Inflammatory macrophage treated with lipopolysaccharide for 1 hour (primary cell): ENCODE measurements at places on chromosomes 11 and 22.

DNA sequence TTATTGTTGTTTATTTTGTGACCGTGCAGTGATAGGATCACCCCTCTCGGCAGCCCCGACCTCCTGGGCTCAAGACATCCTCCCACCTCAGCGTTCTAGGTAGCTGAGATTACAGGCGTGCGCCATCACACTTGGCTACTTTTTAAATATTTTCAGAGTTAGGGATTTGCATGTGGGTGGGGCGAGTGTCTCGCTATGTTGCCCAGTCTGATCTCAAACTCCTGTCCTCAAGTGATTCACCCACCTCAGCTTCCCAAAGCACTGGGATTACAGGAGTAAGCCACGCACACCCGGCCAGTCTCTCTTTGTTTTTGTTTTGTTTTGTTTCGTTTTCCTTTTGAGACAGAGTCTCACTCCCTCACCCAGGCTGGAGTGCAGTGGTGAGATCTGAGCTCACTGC, 1.2 kb upstream of the INTS5 start:
- no peak for DNase-seq

- DNase-seq, result no peak
Measured at GRCh38 chr22:45946805-45947600, 30.0 kb downstream of the WNT7B start.

DNA sequence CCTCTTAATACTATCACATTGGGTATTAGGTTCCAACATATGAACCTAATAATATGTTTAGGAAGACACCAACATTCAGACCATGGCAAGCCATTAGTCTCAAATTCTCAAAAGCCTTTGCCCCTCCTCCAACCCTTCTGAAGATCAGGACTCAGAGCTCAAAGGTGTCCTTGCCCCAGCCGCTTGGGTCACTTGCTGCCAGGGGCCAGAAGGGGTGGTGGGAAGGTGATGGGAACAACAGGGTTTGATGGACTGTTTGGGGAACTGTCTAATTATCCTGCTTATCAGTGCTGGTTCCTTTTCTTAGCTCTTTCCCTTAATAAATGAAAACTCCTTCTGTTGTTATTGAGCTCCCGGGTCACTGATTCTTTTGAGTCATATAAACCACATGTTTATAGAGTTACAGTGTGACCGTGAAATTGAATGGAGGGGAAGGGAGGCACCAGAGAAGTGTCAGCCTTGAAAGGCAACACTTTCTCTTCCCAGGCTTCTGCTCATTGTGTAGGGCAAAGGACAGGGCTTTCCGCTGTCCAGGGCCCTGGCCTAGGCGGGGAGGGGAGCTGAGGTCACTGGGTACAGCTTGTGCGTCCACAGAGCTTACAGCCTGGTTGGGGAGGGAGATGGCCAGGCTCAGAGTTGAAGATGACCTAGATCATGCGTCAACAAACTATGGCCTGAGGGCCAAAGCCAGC, 105.1 kb downstream of the FBXO7 start:
- no peak for DNase-seq

GRCh38 chr11:78310500-78310909, 107.1 kb downstream of the GAB2 start:
- DNase-seq, result no peak

- DNase-seq, result no peak
Measured at GRCh38 chr11:103652013-103652412, 384.4 kb upstream of the DDI1 start.

GRCh38 chr11:108222574-108223347, at the start of the genes ATM and NPAT:
ATM (plus strand) TSS chr11:108223067; CDS start chr11:108227625, 4,558 bp downstream.
NPAT (minus strand) TSS chr11:108222638; CDS start chr11:108222536, 102 bp downstream.
- DNase-seq, result peak; percentile 99

- DNase-seq, result peak; percentile 47
Measured at GRCh38 chr22:36211237-36211861, 9.7 kb upstream of the APOL4 start.

DNA sequence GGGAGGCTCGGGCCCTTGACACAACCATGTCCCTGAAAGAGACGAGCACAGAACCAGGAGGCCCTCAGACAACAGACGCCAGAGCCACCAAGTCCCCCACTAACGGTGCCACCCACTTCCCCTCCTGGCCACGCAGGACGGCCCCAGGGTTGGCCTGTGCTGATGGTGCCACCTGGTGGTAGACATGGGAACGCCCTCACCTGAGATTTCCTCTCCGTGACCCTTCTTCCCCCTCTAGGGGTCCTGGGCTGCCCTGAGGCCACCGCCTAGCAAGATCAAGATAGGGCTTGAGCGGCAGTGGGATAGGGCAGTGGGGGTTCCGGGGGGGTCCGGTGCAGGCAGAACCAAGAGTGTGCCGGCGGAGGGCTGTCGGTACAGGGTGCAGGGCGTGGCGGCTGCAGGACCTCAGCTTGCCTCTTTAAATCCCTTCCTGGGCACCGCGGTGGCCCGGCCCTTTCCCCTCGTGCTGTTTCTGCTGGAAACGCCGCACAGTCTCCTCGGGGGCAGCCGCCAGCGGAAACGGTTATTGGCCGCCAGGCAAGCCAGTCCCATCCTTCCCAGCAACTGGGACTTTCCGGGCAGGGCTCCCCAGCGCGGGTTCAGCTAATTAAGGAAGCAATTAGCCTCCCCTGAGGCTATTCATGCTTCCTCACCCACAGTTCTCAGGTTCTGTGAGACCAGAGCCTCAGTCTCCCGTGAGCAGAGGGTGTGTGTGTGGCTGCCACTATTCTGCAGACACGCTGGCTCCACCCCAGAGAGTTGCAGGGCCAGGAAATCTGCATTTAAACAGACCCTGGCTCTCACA, 5.5 kb upstream of the NFAM1 start:
- peak; percentile 63 for DNase-seq

DNA sequence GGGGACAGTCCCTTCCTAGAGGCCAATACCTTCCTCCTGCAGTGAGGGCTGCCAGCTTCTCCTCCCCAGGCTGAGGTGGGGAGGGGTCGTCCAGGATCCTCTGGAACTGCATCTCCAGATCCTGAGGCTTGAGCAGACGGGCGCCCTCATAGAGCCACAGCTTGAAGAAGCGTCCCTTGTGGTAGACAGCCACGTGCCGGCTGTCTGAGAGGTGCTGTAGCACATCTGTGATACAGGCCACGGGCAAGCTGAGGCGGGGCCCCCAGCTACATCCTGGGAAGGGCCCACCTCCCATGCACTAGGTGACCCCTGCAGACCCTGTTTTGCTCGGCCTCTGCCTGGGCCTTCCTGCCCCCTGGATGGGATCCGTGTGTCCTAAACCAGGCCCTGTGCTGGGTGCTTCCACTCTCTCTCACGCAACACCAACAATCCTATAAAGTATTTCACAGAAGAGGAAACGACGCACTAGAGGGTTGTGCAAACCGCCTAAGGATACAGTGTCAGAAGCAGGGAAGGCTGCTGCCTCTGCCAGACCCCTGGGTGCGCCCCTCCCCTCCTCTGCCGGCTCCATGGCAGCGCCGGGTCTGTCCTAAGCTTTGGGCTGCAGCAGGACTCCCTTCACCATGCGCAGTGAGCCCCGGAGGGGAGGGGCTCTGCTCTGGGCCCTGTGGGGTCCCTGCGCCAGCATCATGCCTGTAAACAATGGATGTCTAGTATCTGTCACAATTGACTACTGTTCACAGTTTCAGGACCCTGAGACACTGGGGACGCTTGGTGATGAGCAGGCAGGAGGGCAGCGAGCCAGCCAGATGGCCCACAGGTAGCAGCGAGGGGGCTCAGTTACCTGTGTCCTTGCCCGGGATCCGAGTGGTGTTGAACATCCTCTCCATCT, 4.5 kb downstream of the CPT1B start:
- DNase-seq, result no peak

GRCh38 chr22:36397131-36398093, 9.6 kb upstream of the MYH9 start:
- no peak for DNase-seq

DNA sequence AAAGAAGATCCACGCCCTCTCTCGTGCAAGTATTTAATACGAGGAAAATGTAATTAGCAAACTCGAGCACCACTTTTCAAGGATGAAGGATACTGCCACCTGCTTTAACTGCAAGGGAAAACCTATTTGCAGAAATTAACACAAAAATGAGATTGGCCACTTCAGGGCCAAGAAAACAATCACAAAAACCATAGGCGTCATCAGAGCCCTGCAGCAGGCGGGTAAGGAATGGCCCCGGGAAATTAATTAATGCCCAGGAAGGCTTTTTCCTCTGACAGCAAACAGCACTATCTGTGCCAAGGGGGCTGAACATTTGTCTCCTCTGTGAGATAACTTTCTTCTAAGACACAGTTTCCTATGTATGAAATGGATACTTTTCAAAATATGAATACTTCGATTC, 255.7 kb downstream of the CTTN start:
- no peak for DNase-seq

DNA sequence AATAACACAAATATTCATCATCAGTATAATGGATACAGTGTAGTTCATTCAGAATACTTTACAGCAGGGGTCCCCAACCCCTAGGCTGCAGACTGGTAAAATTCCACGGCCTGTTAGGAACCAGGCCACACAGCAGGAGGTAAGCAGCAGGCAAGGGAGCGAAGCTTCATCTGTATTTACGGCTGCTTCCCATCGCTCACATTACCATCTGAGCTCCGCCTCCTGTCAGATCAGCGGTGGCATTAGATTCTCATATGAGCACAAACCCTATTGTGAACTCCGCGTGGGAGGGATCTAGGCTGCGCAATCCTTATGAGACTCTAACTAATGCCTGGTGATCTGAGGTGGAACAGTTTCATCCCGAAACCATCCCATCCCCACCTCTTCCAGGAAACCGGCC, 125.1 kb downstream of the SERGEF start:
- no peak for DNase-seq

DNA sequence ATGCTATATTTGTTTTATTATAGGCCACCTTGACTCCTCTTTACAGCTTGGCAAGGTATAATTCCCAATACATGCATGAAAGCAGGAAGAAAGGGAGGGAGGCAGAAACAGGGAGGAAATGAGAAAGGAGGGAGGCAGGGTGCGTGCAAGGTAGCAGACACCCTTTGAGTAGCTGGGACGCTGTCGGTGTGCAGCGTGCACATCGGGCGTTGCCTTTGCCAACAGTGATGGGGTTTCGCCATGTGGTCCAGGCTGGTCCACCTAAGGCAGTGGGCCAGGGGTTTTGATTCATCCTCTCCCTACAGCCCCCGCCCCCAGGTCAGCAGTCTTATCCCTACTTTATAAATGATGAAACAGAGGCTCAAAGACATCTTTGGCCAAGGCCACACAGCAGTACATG, 25.0 kb upstream of the PHF21B start:
- DNase-seq, result no peak
